Muscle of back (tissue), 13 donors: ENCODE measurements at places on chromosomes 3 and 15. TPM values are rescaled to one million over a fixed set of nuclear protein-coding genes. Genes with fewer than 3 reads are reported as not detected.

RTP3 gene
- not detected for polyA plus RNA-seq

GRCh38 chr3:18351069-18351628, 74.0 kb downstream of the SATB1 start:
- no peak for DNase-seq

HCLS1 gene
- 6.7 TPM for polyA plus RNA-seq

NUSAP1 gene
- polyA plus RNA-seq: 49.4 TPM

DNA sequence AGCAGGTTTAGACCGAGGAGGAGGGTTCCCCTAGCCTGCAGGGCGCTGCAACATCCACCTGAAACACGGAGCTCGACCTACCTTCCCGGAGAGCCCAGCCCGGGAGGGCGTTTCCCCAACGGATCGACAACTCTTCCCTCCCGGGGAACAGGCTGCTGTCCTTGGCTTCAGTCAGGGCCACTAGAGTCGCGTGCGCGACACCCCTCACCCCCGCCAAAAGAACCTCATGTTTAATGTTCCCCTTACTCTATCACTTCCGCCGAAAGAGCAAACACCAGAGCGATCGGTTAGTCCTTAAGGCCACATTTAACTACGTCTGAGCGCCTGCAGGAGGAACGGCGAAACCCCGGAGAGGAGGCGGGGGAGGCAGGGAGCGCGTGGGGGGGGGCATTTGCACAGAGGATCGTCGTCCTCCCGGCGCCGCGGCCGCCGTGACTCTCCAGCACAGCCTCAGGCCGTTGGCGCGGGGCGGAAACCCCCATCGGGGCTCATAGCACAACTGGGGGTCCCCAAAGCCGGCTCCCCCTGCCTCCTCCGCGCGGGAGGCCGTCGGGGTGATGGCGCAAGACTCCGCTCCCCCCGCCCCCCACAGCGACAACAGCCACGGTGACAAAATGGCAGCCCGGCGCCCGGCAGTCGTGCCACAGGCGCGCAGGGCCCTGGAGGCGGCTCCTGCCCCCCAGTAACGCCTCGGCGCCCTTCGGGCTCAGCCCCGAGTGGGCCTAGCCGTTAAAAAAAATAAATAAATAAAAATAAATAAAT, 3.2 kb downstream of the ANP32A start:
- DNase-seq: peak; percentile 93

- DNase-seq: no peak
These were observed 220.4 kb downstream of the ADAMTS9 start for GRCh38 chr3:64467255-64467944.

DUOXA2 gene
- polyA plus RNA-seq: 0.34 TPM
